Progenitor cell of endocrine pancreas (in vitro differentiated cells): ENCODE measurements at places on chromosomes 7 and 10. TPM values are rescaled to one million over a fixed set of nuclear protein-coding genes. Genes with fewer than 3 reads are reported as not detected.
A peak's percentile ranks its signal among the peaks of the same experiment; 100 is the strongest.

SH3PXD2A gene
- 25.5 and 28.0 TPM in 2 replicates for total RNA-seq

DNA sequence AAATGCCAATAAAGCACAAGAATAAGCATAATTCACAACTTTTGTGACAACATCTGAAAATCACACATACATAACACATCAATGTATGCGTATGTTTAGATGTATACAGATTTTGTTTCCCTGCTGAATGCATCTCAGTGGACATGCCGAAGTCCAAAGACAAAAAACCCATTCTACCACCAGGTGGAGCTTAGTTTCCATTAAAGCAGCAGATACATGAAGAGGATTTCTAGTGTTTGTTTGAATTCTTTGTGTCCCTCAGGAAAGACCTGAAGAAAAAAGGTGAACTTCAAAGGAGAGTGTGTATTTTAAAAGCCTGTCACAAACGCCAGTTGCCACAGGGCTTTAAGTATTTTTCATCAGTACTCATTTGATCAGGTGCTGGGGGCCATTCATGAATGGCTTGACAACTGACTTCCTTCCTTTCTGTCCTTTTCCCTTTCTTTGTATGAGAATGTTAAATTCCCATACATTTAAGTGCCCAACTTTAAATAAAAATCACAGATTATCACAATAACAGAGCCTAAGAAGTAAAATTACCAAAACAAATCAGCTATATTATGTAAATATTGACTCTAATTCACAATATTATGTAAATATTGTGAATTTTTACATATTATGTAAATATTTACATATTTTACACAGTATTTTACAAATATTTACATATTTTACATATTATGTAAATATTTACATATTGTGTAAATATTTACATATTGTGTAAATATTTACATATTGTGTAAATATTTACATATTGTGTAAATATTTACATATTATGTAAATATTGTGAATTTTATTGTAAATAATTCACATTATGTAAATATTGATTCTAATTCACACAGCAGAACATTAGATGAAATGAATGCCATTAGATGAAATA, 343.0 kb downstream of the CRPPA start:
- no peak for DNase-seq

GRCh38 chr10:125162120-125162931, 2.0 kb upstream of the CTBP2 start:
- peak; percentile 29 for DNase-seq

- DNase-seq = no peak
These were observed 542.4 kb upstream of the DPP6 start for GRCh38 chr7:153509768-153510167.
